Jurkat, Clone E6-1 (cell line): ENCODE measurements at places on chromosomes 1 and 21.

DNA sequence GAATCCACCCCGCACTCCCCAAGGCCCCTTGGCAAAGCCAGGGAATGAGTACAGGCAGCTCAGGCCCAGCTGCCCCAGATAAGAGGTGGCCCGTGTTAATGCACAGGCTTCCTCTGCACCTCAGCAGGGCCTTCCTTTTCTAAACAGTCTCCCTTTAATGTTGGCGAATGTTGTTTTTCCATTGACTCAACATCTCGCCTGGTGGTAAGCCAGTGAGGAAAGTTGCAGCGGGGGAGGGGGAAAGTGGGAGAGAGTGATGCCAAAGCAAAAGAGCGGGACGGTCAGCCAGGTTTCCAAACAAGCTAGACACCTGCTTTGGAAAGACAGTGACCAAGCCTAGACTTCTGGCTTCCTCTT is 10.3 kb upstream of the PROX1 start:
- no peak for DNase-seq

DNA sequence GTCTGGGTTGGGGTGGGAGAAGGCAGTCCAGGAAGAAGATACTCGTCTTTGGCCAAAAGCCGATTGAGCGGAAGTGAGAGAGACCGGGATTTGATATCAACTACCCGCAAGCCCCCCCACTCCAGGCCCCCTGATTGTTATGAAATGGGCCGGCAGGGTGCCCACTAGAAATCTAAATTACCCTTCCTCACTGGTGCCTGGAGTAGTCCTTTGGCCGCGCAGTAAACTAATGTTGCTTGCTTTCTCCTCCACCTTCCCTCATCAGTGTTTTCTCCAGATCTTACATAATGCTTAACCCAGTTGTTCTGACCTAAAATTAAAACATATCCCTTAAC is 119.2 kb upstream of the BARHL2 start:
- no peak for DNase-seq

- DNase-seq, result no peak
Measured at GRCh38 chr1:185733818-185734735, at the start of gene HMCN1. Gene HMCN1 (plus strand): TSS chr1:185734391. CDS start chr1:185734780, 389 bp downstream.

DNA sequence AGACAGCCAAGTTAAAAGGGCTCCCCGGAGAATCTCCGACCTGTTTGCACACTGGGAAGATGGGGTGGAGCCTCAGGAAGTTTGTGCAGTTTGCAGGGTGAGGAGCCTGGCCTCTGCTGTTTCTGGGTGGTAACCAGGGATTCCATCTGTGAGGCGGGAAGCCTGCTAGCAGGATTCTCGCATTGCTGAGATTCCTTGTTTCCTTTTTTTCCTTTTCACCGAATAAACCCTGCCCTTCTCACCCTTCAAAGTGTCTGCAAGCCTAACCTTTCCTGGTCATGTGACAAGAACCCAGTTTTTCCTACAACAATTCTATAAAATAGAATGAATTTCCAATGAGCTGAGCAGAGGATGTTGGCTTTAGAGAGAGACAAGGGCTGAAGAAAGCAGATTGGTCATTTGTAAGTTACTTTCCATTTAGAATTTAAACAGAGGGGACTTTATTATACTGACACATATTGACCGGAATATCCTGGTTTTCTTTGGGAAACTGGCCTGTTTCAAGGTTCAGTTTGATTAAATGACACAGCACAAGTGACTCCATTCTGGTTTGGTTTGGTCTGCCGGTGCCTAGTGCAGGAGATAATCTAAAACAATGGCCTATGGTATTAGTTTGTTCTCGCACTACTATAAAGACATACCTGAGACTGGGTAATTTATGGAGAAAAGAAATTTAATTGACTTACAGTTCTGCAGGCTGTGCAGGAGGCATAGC is 48.7 kb upstream of the DNAH14 start:
- no peak for DNase-seq

DNA sequence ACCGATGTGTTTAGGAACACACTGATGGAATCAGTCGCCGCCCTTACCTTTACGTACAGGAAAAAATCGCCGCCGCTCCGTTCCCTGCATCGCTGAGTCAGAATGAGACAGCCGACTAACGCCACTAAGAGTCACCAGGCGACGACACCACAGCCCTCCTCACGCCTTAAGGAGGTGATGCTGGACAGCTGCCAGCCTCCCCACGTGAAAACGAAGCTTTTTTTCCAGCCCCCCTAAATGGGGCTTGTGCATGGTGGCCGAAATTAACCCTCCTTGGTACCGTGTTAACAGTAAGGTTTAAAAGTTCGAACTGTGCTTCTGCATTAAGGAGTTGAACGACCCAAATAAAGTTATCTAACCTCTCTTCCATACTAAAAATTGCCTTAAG is 511 bp downstream of the DNTTIP2 start:
- no peak for DNase-seq

DNA sequence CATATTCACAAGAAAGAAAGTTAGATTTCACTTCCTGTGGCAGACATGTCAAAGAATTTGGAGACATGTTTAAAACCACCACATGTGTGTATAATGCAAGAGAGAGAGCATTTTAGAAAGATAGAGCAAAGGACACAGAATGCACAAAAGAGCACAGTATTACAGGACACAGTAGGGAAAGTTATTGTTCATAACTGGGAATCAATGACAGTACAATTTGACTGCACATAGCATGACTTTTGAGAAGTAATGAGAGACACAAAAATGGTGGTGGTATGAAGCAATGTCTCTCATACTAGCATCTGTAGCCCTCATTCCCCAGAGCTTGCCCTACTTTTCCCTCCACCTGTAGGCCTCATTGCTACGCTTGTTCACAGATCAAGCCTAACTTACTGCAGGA is 499.2 kb downstream of the PTPRC start:
- DNase-seq, result no peak

- no peak for DNase-seq
Measured at GRCh38 chr21:42466700-42467099, 29.3 kb downstream of the RSPH1 start.

GRCh38 chr21:46172863-46173528 is 11.3 kb downstream of the SPATC1L start:
- DNase-seq, result no peak

DNA sequence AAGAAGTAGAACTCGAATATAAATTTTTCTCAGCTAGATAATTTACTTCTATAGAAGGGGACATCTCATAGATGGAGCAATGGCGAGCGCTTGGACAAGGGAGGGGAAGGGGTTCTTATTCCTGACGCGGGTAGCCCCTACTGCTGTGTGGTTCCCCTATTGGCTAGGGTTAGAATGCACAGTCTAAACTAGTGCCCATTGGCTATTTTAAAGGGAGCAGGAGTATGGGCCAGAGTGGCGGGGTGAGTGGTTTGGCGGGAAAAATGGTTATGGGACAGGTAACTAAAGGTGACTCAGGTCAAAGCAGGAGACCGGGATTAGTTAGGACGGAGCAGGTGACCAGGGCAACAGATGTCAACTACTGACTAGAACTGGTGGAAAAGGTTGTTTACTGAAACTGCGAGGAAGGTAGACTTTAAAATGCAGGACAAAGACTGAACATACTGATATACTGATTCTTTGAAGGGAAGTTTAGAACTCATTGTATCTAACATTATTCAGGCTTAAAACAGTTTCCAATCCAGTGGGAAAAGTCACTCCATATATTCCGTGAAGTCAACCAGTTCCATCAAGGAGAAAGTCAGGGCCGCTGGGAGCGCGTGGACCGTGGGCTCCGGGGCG is 940 bp upstream of the ATAD3A start:
- DNase-seq, result peak; percentile 11

DNA sequence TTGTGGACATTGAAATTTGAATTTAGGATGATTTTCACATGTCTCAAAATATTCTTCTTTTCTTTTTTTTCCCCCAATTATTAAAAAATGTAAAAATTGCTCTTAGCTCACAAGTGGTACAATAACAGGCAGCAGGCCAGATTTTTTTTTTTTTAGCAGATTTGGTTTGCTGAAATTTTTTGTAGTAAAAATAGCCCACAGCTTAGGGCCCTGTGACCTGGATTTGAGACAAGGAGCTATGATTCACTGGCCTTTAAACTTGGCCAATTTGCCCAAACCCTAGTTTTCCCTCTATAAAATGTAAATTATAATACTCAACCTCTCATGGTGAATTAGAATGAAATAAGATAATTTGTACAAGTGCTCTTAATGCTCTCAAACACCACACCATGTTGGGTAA is 253.8 kb downstream of the DYRK1A start:
- no peak for DNase-seq

GRCh38 chr1:2248854-2249558 is 20.9 kb downstream of the SKI start:
- no peak for DNase-seq

GRCh38 chr1:228066416-228066815 is 16.1 kb upstream of the ARF1 start:
- DNase-seq, result no peak

GRCh38 chr1:213996320-213997037 is 8.7 kb downstream of the PROX1 start:
- no peak for DNase-seq

DNA sequence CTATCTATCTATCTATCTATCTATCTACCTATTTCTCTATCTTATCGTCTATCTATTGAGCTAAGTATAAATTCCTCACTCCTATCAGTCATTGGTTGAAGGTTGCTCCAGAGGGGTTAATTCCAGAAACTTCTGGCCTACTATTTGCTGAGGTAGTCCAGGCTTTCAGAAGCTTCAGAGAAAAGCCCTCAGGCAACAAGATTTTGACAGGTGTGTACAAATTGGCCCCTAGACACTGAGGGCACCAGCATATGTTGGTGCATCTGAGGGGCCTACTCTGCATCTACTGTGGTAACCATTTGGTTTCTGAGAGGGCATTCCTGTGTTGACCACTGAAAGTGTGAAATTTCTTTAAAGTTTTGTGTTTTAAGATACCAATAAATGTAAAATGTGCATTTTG is 265.2 kb upstream of the B3GALT2 start:
- no peak for DNase-seq

DNA sequence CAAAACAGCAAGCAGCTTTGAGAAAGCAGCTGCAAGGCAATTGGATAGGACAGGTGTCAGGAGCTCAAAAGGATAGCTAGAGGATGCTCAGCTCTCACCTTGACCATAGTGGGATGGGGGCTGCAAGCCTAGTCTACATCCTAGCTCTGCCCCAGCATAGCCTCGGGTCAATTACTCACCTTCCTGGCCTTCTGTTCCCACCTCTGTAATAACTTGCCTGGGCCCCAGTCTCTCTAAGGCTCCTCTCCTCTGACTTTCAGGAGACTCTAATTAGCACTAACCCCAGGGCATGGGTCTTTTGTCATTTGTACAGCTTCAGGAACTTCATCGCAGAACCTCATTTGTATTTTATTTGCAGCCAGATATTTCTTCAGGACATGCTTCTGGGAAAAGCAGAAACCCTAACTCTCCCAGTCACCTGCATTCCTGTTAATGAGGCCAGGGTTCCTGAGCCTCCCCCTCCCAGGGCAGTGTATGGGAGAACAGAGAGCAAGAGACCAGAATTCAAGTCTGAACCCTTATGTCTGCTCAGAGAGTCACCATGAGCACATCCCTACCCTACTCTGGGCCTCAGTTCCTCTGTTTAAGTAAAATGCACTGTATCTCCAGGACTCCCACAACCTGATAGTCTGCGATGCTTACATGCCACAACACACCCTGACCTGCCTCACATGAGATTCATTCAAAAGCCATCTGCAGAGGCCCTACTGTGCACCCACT is 108.1 kb downstream of the MATN1 start:
- no peak for DNase-seq

GRCh38 chr1:160040476-160040875 is 8.7 kb upstream of the PIGM start:
- no peak for DNase-seq

DNA sequence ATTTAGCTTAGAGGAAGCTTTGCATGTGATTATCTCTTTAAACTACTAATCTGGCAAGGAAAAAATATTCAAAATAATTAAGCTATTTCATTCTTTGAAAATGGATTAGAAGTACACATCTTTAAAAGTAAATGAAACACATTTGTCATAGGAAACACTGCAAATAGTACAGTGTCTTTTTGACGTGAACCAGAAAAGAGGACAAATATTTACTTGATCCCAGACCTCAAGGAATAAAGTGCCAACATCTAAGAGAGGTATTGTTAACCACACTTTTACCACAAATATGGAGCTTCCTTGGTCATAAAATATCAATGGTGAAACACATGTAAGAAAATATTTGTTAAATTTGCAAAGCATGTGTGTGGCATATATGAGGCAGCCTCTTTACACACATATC is 159.9 kb downstream of the SNX7 start:
- DNase-seq, result no peak

DNA sequence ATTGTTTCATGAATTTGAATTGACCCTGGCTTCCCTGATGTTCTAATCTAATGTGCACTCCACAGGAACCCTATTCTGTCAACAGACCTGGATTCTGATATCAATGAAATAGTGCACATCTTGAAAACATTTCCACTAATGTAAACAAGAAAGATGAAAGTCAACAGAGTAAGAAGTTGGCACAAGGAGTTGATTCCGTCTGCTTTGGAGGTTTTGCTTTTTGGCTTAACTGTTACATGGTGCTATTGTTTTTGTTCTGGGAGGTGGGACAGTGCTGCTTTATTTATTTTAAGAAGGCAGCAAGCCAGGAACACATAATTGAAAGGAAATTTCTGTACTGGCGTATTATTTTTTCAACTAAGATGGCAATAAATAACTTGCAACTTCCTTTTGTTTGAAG is 73.3 kb downstream of the LEPR start:
- no peak for DNase-seq

DNA sequence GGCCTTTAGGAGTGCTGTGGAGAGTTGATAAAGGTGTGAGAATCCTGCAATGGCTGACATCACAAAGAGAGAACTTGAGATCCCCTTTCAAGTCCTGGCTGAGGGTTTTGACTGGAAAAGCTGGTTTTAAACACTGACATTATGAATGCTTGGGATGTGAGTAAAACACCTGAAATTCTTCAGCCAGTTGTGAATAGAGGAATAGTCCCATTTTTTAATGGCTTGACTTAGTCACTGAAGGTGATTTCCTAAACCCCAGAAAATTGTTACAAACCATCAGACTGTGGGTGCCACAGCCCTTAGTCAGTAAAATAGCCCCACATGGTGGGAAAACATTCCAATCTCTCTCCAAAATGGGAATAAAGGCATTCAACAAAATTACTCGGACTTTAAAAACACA is 107.7 kb upstream of the LMO4 start:
- no peak for DNase-seq

GRCh38 chr1:184051485-184052193 is at the start of gene TSEN15:
Gene TSEN15 (plus strand): TSS chr1:184051730. CDS start chr1:184051756, 26 bp downstream.
- DNase-seq, result peak; percentile 76

DNA sequence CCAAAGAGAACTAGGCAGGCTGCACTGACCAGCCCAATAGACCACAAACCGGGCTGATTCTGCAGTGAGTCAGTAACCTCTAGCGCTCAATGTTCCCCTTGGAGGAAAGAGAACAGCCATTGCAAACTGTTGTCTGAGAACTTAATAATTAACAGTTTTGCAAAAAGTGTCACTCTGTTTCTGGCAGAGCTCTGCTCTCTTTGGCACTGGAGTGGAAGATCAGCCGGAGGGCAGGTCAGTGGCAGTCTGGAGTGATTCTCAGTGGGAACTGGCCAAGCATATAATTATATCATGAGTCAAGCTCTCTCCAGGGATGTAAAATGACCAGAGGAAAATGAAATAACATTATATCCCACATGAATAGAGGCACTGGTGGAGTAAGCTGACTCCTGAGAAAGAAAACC is 238.3 kb downstream of the HLX start:
- DNase-seq, result no peak
